ENCODE measurements at places on chromosomes 12 and 14. TPM values are rescaled to one million over a fixed set of nuclear protein-coding genes. Genes with fewer than 3 reads are reported as not detected.

GRCh38 chr12:132099739-132100138 lies 44.4 kb downstream of the DDX51 start:
- no peak overlapping the region for H3K27ac ChIP-seq
- peaks cover 7% of the 10 kb centered on the region for H3K4me1 ChIP-seq
- H3K27me3 ChIP-seq, result no peaks in the 10 kb centered on the region

ANKRD9 gene
- total RNA-seq, result 10.8 TPM

FAM222A gene
- total RNA-seq, result 10.6 TPM

CLEC4C gene
- total RNA-seq, result not detected

RND1 gene
- total RNA-seq, result 9.8 TPM

DNA sequence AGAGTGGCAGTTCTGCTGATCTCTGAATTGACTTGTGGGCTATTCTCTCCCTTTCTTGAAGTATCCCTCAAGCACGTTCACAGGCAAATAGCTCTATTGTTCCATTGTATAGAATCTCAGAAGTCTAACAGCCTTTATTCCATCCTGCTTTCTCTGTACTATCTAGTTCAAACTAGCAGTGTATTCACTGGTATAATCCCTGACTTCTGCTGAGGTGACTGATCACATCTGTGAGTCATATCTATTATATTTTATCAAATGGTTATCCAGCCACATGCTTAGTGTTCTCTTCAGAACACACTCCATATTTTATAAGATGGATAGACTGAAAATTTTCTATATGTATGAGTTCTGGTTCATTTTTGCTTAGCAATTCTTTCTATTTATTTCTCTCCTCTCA lies 866.1 kb downstream of the C12orf50 start:
- no peak overlapping the region for H3K4me3 ChIP-seq
- peak; percentile 3 for DNase-seq
- no peak overlapping the region for H3K27ac ChIP-seq
- no peaks in the 10 kb centered on the region for H3K27me3 ChIP-seq
- no peaks in the 10 kb centered on the region for H3K4me1 ChIP-seq
- H3K36me3 ChIP-seq, result no peaks in the 10 kb centered on the region

DNA sequence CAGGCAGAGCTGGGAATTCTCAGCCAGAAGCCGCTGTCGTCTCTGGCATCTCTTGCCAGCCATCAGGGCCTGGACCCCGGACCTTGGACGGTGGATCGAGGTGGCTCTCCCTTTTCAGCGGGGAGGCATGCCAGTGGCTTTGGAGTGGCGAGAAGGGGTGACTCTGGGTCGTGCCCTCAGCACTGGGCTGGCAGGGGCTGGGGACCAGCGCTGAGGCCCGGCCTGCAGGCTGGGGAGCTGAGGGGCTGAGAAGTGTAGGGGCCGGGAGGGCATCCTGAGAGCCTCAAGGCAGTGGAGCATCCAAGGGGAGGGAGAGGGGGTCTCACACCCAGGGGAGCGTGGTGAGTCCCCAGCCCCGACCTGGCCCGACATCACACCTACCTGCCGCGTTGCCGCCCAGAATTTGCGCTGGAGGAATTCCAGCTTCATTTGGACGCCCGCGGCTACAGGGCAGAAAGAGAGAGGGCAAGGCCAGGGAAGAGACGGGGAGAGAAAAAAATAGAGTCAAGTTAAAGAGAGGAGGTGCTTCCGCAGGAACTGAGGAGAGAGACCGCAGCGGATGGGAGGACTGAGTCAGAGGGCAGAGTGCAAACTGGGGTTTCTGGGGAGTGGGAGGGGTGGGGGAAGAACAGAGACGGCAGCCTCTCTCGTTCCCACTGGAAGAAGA lies 9.0 kb upstream of the LRTM2 start:
- no peak overlapping the region for H3K27ac ChIP-seq
- H3K4me3 ChIP-seq, result no peak overlapping the region
- no peaks in the 10 kb centered on the region for H3K36me3 ChIP-seq
- no peaks in the 10 kb centered on the region for H3K27me3 ChIP-seq
- H3K4me1 ChIP-seq, result no peaks in the 10 kb centered on the region
- DNase-seq, result no peak

- no peak overlapping the region for H3K4me3 ChIP-seq
- no peak overlapping the region for H3K27ac ChIP-seq
- no peaks in the 10 kb centered on the region for H3K36me3 ChIP-seq
- no peaks in the 10 kb centered on the region for H3K27me3 ChIP-seq
These were observed 99.2 kb downstream of the SCARB1 start for GRCh38 chr12:124764451-124764850.

- no peak overlapping the region for H3K27ac ChIP-seq
- no peaks in the 10 kb centered on the region for H3K4me1 ChIP-seq
- no peaks in the 10 kb centered on the region for H3K36me3 ChIP-seq
- DNase-seq, result no peak
- no peak overlapping the region for H3K4me3 ChIP-seq
- no peaks in the 10 kb centered on the region for H3K27me3 ChIP-seq
These were observed 75.8 kb downstream of the DIO2 start for GRCh38 chr14:80135305-80136088.

KCNH3 gene
- not detected for total RNA-seq

- H3K4me3 ChIP-seq, result no peak overlapping the region
- H3K4me1 ChIP-seq, result no peaks in the 10 kb centered on the region
- no peaks in the 10 kb centered on the region for H3K27me3 ChIP-seq
- H3K36me3 ChIP-seq, result no peaks in the 10 kb centered on the region
These were observed 80.9 kb downstream of the FRMD6 start for GRCh38 chr14:51732494-51733112.

BAZ1A gene
- total RNA-seq, result 8.5 TPM

CLEC4D gene
- total RNA-seq, result 0.19 TPM

GRCh38 chr12:108890208-108890607 lies 10.3 kb downstream of the DAO start:
- no peaks in the 10 kb centered on the region for H3K4me1 ChIP-seq
- DNase-seq, result peak; percentile 48
- H3K4me3 ChIP-seq, result no peak overlapping the region
- H3K36me3 ChIP-seq, result no peaks in the 10 kb centered on the region
- H3K27me3 ChIP-seq, result no peaks in the 10 kb centered on the region
- H3K27ac ChIP-seq, result no peak overlapping the region

- H3K4me3 ChIP-seq, result no peak overlapping the region
- no peaks in the 10 kb centered on the region for H3K36me3 ChIP-seq
- peaks cover 5% of the 10 kb centered on the region for H3K4me1 ChIP-seq
- H3K27me3 ChIP-seq, result no peaks in the 10 kb centered on the region
- DNase-seq, result no peak
These were observed 20.7 kb downstream of the TSPAN9 start for GRCh38 chr12:3097836-3098235.

GRCh38 chr14:36931791-36932190 lies 240.6 kb downstream of the SLC25A21 start:
- no peak for DNase-seq
- H3K36me3 ChIP-seq, result no peaks in the 10 kb centered on the region
- H3K27me3 ChIP-seq, result no peaks in the 10 kb centered on the region
- peaks cover 4% of the 10 kb centered on the region for H3K4me1 ChIP-seq
- H3K27ac ChIP-seq, result no peak overlapping the region

DNA sequence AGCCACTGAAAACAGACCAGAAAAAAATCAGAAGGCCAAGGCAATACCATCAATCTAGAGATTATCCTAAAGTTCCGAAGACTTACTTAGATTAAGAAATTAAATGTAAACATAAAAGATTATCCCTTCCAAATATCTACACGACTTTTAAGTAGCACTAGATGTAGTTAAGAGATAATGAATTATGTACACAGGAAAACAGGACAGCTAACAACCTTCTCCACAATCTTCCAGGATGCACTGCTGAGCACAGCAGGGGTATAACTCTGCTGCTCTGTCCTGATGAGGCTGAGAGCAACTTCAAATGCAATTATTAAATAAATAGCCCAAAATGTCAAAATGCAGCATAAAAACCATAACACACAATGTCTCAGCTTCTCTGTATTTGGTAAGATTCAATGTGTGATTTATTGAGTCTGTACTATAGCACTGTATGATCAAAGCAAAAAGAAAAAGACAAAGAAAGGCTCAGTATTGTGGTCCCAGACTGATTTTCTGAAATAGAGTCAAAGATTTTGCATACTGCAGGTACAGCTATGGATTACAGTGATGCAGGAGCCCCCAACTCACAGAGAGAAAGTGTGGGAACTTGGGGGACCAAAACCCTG lies 56.9 kb downstream of the TMTC1 start:
- H3K4me1 ChIP-seq, result peaks cover 18% of the 10 kb centered on the region
- H3K27ac ChIP-seq, result no peak overlapping the region
- no peak overlapping the region for H3K4me3 ChIP-seq

GRCh38 chr12:54251667-54252284 lies 28.1 kb downstream of the CBX5 start:
- peak overlapping the region; percentile 58 for H3K27ac ChIP-seq
- peaks cover 11% of the 10 kb centered on the region for H3K4me1 ChIP-seq
- no peaks in the 10 kb centered on the region for H3K27me3 ChIP-seq
- H3K4me3 ChIP-seq, result no peak overlapping the region
- H3K36me3 ChIP-seq, result peaks cover 54% of the 10 kb centered on the region

ACVR1B gene
- total RNA-seq, result 18.9 TPM

DNA sequence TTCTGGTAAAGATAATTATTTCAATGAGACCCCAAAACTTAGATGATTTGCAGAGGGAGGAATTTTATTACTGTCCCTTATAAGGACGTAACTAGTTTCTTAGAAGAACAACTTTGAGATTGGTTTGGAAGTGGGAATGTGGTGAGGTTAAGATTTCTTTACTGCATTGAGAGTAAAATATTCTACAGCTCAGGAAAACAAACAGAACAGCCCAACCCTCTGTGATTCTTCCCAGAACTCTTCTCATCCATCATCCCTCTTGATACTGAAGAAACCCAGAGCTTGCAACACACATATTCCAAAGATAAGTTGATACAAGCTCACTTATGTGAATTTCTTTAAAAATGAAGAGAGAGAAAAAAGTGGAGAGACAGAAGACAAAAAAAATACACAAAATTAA lies 234.2 kb downstream of the CRADD start:
- no peak overlapping the region for H3K4me3 ChIP-seq
- no peaks in the 10 kb centered on the region for H3K36me3 ChIP-seq
- no peak overlapping the region for H3K27ac ChIP-seq
- no peak for DNase-seq

DNA sequence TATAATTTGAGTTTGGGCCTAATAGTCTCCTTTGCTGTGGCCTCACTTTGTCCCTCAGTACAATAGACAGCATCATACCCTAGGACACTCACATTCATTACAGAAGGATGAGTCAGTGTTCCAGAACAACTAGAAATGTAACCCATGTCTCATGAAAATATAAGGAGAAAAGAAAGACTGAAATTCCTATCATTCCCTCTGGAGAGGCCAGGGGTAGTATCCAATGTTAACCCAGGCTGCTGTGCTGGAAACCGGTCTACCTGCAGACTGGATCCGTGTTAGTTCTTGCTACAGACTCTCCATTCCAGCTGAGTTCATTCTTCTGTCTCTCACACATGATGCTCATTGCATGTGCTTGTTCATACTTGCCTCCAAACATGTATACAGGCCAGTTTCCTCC lies 75.8 kb upstream of the HOXC13 start:
- no peak for DNase-seq
- H3K27ac ChIP-seq, result no peak overlapping the region
- H3K27me3 ChIP-seq, result peaks cover 79% of the 10 kb centered on the region
- no peaks in the 10 kb centered on the region for H3K36me3 ChIP-seq

DNA sequence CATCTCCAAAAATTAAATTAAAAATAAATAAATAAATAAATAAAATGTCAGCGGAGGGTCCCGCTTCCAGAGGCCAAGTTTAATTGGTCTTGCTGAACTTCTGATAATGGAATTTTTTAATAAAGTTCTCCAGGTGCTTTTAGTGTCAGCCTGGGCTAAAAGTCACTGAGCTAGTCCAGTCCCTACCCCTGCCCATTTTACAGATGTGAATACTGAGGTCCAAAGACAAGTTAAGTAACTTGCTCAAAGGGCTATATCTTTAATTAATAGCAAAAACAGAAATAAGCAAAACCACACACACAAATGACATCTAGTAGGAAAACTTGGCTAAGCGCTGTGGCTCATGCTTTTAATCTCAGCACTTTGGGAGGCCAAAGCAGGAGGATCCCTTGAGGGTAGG lies 5.6 kb upstream of the RFC5 start:
- H3K4me3 ChIP-seq, result no peak overlapping the region
- no peaks in the 10 kb centered on the region for H3K36me3 ChIP-seq
- DNase-seq, result no peak

EVL gene
- 49.2 TPM for total RNA-seq

SLC38A2 gene
- 259 TPM for total RNA-seq

- no peaks in the 10 kb centered on the region for H3K36me3 ChIP-seq
- no peaks in the 10 kb centered on the region for H3K27me3 ChIP-seq
- no peak for DNase-seq
- no peaks in the 10 kb centered on the region for H3K4me1 ChIP-seq
- H3K27ac ChIP-seq, result no peak overlapping the region
These were observed 103.5 kb upstream of the BCAT1 start for GRCh38 chr12:25052196-25052913.
